ENCODE measurements at places on chromosomes 16 and 17. TPM values are rescaled to one million over a fixed set of nuclear protein-coding genes. Genes with fewer than 3 reads are reported as not detected.

GRCh38 chr17:78144736-78145641, 1.2 kb upstream of the C17orf99 start:
- peak; percentile 51 for DNase-seq
- H3K27me3 ChIP-seq = no peaks in the 10 kb centered on the region
- H3K4me3 ChIP-seq = no peak overlapping the region
- no peak overlapping the region for H3K27ac ChIP-seq

GRCh38 chr17:74712301-74712700, 422 bp downstream of the CD300LF start:
- no peak overlapping the region for H3K27ac ChIP-seq
- no peaks in the 10 kb centered on the region for H3K36me3 ChIP-seq
- H3K4me1 ChIP-seq = peaks cover 31% of the 10 kb centered on the region
- DNase-seq = no peak

DNA sequence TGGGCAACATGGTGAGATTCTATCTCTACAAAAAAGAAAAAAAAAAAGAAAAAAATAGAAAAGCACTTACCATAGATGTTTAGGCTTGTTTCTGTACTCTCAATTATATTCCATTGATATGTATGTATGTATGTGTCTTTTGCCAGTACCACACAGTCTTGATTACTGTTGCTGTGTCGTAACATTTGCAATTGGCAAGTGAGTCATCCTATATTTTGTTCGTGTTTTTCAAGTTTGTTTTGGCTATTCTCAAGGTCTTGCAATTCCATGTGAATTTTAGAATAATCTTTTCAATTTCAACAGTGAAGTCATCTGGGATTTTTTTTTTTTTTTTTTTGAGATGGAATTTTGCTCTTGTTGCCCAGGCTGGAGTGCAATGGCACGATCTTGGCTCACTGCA, 19.3 kb downstream of the SPECC1 start:
- H3K27me3 ChIP-seq = no peaks in the 10 kb centered on the region
- no peaks in the 10 kb centered on the region for H3K4me1 ChIP-seq
- H3K27ac ChIP-seq = no peak overlapping the region

DNA sequence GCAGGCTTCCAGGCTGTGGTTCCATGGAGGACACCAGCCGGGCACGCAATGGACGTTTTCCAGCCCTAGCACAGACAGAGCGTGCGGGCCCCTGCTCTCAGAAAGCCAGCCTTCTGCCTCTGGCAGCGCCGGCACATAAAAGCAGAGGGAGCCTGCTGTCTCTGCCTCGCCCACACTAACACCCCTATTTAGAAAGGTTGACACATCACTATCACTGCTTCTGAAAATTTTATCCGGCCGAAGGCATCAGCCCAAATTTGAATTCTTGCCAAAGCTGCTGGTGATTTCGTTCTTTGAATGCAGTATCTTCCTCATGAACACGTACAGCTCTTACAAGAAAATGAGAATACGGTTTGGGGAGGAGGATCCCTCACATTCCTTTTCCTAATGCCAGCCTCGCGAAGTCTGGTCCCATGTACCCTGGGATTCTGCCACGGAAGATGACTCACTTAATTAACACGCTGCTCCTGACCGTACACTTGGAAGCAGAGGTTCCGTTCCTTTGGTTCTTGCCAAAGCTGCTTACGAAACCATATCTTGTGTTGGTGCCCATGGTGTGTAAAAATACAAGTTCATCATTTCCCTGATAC, 1.3 kb upstream of the RAB11FIP3 start:
- no peaks in the 10 kb centered on the region for H3K4me1 ChIP-seq
- no peak for DNase-seq
- no peaks in the 10 kb centered on the region for H3K27me3 ChIP-seq
- H3K4me3 ChIP-seq = peak overlapping the region; percentile 50
- H3K27ac ChIP-seq = no peak overlapping the region

DNA sequence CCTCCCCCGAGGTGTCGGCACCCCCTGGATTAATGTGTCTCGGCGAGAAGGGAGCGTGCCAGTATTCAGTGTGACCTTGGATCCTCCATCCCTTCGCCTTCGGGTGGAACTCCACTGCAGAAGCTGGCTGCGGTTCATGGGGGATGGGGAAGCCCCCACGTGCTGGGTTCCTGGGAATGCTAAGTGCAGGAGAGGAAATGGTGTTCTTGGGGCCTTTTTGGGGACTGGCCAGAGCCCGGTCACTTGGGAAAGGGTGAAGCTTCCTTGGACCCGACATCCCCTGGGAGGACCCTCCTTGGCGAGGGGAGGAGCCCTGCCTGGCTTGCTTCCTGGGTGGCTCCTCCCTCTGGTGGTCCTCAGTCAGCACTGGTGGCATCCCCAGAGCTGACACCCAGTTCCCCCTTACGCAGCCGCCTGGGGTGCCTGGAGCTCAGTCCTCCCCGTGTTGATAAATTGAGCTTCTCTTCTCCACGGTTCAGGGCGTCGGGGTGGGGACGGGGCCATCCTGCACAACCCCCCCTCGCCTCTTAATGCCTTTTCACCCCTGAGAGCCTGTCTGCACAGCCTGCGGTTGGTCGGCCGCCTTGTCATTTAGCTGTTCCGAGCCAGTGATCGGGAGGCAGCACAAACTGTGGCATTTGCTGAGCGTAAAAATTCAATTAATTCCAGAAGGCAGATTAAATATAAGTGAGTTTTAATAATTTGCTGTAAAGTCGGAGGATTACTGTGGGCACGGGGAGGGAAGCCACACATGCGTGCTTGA, 30.7 kb upstream of the GSE1 start:
- peaks cover 10% of the 10 kb centered on the region for H3K4me1 ChIP-seq
- no peak for DNase-seq
- no peak overlapping the region for H3K4me3 ChIP-seq
- no peaks in the 10 kb centered on the region for H3K36me3 ChIP-seq

- peak; percentile 51 for DNase-seq
- no peak overlapping the region for H3K27ac ChIP-seq
- H3K36me3 ChIP-seq = no peaks in the 10 kb centered on the region
- peaks cover 2% of the 10 kb centered on the region for H3K4me1 ChIP-seq
- no peak overlapping the region for H3K4me3 ChIP-seq
Observed at GRCh38 chr17:45270828-45271418, 9.0 kb upstream of the SPATA32 start.

DNA sequence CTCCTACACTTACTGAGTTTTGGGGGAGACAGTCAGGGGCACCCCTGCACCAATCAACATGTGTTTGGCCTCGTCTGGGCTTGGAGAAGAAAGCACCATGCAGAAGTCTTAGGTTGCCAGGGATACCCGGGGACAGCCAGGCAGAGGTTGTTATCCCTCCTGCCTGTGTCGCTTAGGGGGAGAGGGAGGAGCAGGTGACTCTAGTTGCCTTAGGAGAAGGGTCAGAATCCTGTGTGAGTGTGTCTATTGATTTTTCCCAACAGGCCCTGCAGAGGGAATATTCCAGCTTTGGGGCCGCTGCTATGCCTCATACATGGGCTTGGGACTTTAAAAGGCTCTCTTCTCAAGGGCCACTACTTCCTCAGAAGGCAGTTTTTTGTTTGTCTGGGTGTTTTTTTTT, 89.1 kb downstream of the RGS9 start:
- no peak overlapping the region for H3K4me3 ChIP-seq
- no peaks in the 10 kb centered on the region for H3K36me3 ChIP-seq
- no peak overlapping the region for H3K27ac ChIP-seq
- no peaks in the 10 kb centered on the region for H3K27me3 ChIP-seq
- H3K4me1 ChIP-seq = peaks cover 15% of the 10 kb centered on the region

- no peaks in the 10 kb centered on the region for H3K36me3 ChIP-seq
- H3K27ac ChIP-seq = no peak overlapping the region
- 0 out of 2 replicates have a peak, but pooled peaks cover 1% of the 10 kb centered on the region for H3K27me3 ChIP-seq
- H3K4me1 ChIP-seq = no peaks in the 10 kb centered on the region
Observed at GRCh38 chr16:57951204-57951960, 19.5 kb downstream of the CNGB1 start.

DNA sequence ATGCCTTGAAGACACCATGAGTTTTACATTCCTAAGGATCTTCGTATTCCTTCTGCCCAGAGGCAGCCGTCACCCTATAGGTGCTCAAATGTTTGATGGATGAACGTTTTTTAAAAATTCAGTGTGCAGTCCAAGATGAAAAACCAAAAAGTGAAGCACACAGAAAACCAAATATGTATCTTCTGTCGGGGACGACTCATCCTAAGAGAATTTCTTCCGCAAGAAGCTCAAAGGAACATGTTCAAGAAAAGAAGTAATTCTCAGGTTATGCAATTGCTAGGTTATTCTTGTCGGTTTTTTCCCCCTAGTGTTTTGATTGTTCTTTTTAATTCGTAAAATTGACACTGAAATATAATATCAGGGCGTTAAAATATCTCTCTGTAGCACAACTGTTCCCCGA, 1.4 kb downstream of the CENPV start:
- no peaks in the 10 kb centered on the region for H3K27me3 ChIP-seq
- DNase-seq = no peak
- H3K4me3 ChIP-seq = peak overlapping the region; percentile 55
- peaks cover 7% of the 10 kb centered on the region for H3K4me1 ChIP-seq

GRCh38 chr16:71811261-71811803, 2.7 kb upstream of the AP1G1 start:
- no peaks in the 10 kb centered on the region for H3K36me3 ChIP-seq
- H3K4me1 ChIP-seq = 0 out of 2 replicates have a peak, but pooled peaks cover 16% of the 10 kb centered on the region
- H3K27ac ChIP-seq = no peak overlapping the region
- no peak for DNase-seq
- no peak overlapping the region for H3K4me3 ChIP-seq

- peaks cover 2% of the 10 kb centered on the region for H3K36me3 ChIP-seq
- H3K27ac ChIP-seq = peak overlapping the region; percentile 36
- DNase-seq = no peak
Observed at GRCh38 chr17:48869821-48870318, 22.7 kb upstream of the ATP5MC1 start.

- no peaks in the 10 kb centered on the region for H3K27me3 ChIP-seq
- H3K4me3 ChIP-seq = no peak overlapping the region
- H3K27ac ChIP-seq = no peak overlapping the region
- H3K4me1 ChIP-seq = no peaks in the 10 kb centered on the region
Observed at GRCh38 chr17:13822700-13823099, 221.0 kb upstream of the HS3ST3A1 start.

GRCh38 chr16:16027728-16028310, 78.4 kb downstream of the ABCC1 start:
- peaks cover under 1% of the 10 kb centered on the region for H3K4me1 ChIP-seq
- H3K4me3 ChIP-seq = no peak overlapping the region
- DNase-seq = no peak
- H3K36me3 ChIP-seq = no peaks in the 10 kb centered on the region
- H3K27me3 ChIP-seq = no peaks in the 10 kb centered on the region

- H3K4me1 ChIP-seq = no peaks in the 10 kb centered on the region
- no peak for DNase-seq
- H3K27me3 ChIP-seq = no peaks in the 10 kb centered on the region
- H3K36me3 ChIP-seq = no peaks in the 10 kb centered on the region
- H3K4me3 ChIP-seq = no peak overlapping the region
Observed at GRCh38 chr16:73399486-73399885, 351.6 kb upstream of the ZFHX3 start.

DNA sequence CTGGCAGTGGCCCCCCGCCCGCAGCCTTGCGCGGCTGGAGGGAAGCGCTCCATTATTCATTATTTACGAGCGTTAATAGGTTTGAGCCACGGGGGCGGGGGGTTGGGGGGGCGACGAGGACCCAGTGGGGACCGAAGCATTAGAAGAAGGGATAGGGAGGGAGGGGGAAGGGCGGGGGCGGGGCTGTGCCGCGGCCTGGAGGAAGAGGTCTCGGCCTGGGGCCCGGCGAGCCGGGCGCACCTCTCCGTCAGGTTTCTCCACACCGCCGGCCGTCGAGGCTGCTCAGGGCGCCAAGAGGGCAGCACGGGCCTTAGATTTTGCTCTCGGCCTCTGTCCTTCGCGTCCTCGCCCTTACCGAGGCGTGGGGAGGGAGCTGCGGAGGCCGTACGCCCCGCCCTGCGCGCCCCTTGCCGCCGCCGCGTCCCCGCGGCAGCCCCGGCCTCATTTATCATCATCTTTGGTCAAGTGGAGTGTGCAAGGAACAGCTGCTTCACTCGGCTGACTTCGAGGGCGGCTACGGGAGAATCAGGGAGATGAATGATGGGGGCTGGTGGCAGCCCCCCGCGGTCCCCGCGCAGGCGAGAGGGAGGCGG, 54.2 kb downstream of the SREBF1 start:
- peak overlapping the region; percentile 57 for H3K4me3 ChIP-seq
- H3K27me3 ChIP-seq = no peaks in the 10 kb centered on the region

DNA sequence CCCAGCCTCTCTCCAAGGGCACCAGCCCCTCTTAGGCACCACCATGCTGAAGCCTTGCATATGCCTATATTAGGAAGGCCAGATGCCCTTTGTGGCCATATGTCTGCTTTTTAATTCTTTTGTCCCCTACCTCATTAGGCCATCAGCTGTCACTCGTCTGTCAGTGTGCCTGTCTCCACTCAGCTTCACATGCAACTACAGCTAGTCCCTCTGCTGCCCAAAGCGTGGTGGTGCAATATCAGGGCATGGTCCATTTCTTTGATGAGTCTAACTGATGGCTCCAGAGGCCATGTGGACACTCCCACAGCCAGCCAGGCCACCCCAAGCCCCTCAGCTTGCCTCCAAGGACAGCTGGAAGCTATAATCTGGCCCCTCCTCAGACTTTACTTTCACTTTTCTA, 36.3 kb downstream of the MYO18A start:
- H3K27me3 ChIP-seq = no peaks in the 10 kb centered on the region
- H3K4me1 ChIP-seq = peaks cover 25% of the 10 kb centered on the region
- DNase-seq = peak; percentile 63
- H3K36me3 ChIP-seq = no peaks in the 10 kb centered on the region
- H3K27ac ChIP-seq = no peak overlapping the region

DNA sequence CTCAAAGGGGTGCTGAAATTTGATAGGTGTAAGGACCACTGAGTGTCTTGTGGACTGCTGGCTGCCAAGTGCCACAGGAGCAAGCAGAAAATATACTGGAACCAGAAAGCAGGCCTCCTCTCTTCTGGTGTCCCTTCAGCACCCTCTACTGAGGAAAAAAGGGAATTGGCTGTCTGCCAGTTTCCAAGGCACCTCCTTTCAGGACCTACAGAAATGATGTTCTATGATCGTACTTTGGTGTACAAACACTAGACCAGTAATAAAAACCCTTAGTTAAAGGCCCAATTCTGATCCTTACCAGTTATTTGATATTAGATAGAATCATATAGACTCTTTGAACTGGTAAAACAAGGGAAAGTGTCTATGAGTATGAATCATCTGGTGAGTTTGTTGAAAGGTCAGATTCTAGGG, 35.8 kb upstream of the BCAS3 start:
- H3K4me1 ChIP-seq = peaks cover 5% of the 10 kb centered on the region
- H3K27me3 ChIP-seq = no peaks in the 10 kb centered on the region
- peak; percentile 79 for DNase-seq
- H3K27ac ChIP-seq = no peak overlapping the region
- H3K36me3 ChIP-seq = no peaks in the 10 kb centered on the region
- no peak overlapping the region for H3K4me3 ChIP-seq

- H3K4me3 ChIP-seq = no peak overlapping the region
- no peaks in the 10 kb centered on the region for H3K4me1 ChIP-seq
- H3K36me3 ChIP-seq = no peaks in the 10 kb centered on the region
- no peaks in the 10 kb centered on the region for H3K27me3 ChIP-seq
- H3K27ac ChIP-seq = no peak overlapping the region
Observed at GRCh38 chr17:63634163-63634562, 11.9 kb downstream of the MAP3K3 start.

GRCh38 chr16:27993587-27993986, 69.9 kb downstream of the GSG1L start:
- no peaks in the 10 kb centered on the region for H3K27me3 ChIP-seq
- H3K4me3 ChIP-seq = no peak overlapping the region
- no peak for DNase-seq

GRCh38 chr17:82376042-82376730, 4.6 kb downstream of the UTS2R start:
- H3K36me3 ChIP-seq = no peaks in the 10 kb centered on the region
- H3K4me3 ChIP-seq = no peak overlapping the region
- DNase-seq = no peak
- H3K27me3 ChIP-seq = no peaks in the 10 kb centered on the region
- no peak overlapping the region for H3K27ac ChIP-seq

RMI2 gene
- 47.4 TPM for total RNA-seq

PARD6A gene
- 7.1 TPM for total RNA-seq

PYDC1 gene
- total RNA-seq = not detected

SEPTIN12 gene
- total RNA-seq = not detected

DHRS13 gene
- 32.8 TPM for total RNA-seq

MTHFSD gene
- 30.5 TPM for total RNA-seq
